Activated B cell treated with CpG ODN at 0.5 μM for 24 hours (primary cell): ENCODE measurements at places on chromosomes 2 and 18.

GRCh38 chr2:204325468-204325867, 219.8 kb upstream of the PARD3B start:
- DNase-seq, result no peak

- DNase-seq, result no peak
These were observed 22.2 kb upstream of the IL1RN start for GRCh38 chr2:113105047-113105785.

- no peak for DNase-seq
These were observed 17.9 kb downstream of the PPP3R1 start for GRCh38 chr2:68234405-68234804.

DNA sequence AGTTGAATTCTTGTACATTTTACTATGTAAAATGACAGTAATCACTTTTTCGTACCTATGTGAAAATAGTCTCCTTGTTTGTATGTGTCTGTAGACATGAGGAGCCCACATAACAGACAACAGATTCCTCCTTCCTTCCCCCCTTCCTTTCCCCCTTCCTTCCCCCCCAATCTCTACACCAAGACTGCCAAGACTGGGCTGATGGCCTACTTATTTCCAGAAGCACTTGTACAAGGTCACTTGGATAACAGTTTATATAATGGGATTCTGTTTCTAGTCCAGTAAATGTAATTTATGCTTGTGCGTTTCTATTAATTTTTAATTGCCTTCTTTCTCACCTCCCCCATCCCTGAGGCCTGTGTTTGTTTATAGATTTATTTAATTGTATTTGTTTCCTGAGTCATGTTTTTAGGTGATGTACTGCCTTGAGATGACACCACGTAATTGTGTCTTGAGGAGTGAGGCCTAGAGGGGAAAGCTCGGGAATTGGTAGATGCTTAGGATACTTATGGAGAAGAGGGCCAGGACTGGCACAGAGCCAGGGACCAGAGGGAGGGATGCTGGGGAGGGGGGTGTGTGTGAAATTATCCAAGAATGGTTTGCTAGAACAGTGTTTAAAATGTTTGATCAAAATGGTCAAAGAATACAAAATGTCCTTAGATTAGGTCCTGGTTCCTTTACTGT, 12.3 kb downstream of the B3GNT2 start:
- no peak for DNase-seq

GRCh38 chr2:172457536-172457935, 30.1 kb downstream of the ITGA6 start:
- no peak for DNase-seq

DNA sequence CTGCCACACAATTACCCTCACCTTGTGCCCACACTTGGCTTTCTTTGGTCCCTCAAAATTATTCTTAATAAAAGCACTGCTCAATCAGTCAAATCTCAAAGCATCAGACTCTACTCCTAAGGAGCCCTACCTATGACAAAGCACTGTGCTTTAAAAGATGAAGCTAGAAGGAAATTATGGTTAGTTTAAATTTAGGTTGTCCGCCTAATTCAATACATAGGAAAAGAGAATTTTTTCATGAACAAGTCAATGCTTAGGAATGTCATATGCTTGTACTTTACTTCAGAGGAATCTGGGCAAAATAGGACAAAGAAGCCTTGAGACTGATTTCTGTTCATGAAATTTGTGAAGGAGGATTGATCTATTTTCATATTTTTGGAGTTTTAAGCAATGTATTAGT, 726.4 kb upstream of the CDH2 start:
- DNase-seq, result no peak

DNA sequence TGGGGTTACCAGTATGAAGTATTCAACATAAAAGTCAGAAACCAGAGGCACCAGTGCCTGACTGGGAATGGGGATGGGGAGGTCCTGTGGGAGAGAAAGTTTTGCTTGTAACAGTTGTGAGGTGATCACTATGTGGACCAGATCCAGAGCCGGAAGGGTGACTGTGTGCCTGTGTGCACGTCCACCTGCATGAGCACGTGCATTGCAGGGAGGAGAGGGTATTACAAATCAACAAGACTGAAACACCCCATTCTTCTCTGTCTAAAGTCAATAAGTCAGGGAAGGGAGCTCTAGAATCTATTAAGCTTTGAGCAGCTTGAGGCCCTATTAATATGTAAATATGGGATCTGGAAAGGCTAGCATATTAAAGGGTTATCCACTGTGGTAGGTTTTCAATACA, 241.0 kb upstream of the ACVR2A start:
- no peak for DNase-seq

- DNase-seq, result no peak
These were observed 201.4 kb downstream of the AFF3 start for GRCh38 chr2:99940963-99941362.

DNA sequence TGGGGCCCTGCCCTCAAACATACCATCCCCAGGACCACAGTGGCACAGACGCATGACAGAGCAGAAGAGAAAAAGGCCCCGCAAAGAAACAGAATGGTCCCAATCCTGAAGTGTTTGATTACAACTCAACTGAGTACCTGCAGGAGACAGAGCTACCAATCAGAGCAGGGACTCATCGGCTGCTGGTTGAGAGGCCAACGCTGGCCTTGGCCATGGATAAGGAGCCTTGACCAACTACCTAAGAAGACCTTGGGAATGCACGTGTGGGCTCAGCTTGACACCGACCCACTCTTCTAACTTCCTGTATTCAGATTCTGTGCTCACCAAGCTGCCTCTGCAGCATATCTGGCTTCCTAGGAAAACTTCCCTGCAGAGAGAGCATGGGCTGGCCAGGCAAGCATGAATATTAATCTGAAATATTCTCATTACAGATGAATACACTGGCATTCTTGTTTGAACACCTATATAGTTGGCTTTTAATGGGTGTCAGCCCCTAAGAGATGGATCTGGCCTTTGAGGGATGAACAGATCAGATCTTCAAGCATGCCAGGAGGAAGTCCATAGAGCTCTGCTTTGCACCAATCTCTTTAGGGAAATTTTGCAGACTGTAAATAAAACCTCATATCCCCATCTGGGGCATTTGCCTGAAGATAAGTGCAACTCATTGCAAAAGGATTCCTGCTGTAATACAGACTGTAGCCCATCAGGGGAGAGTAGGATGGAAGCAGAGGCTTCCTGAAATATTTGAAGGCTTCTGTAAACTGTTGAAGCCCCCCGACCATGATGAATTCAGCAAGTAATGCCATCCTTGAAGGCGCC, 135.4 kb downstream of the BCL2 start:
- DNase-seq, result no peak

DNA sequence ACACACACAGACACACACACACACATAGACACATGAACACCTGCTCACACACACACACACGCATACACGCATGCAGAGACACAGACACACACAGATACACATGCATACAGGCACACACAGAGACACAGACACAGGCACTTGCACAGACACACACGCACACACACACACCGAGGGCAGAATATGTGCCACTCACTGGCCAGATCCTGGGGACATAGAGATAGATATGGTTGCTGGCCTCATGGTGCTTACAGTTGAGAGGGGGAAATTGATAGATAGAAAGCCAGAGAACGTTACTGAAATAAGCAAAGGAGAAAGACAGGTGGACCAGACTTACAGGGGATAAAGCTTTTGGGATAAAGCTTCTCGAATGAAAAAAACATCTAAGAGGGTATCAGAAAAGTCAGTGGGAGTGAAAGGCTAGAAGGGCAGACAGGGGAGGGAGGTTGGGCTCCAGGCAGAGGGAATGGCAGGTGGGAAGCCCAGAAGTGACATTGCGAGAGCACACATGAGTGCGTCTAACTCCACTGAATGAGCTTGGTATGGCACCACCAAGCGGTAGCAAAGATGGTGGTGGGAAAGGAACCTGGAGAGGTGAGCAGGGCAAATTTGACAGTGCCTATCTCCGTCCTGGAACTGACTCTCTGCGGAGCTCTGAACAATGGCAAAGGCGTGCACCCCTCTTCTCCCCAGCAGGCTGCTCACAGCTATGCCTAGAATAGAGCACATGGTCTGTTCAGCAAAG, 390.1 kb upstream of the TRIB2 start:
- no peak for DNase-seq

GRCh38 chr2:240916571-240917008, 10.5 kb downstream of the CROCC2 start:
- DNase-seq, result no peak

DNA sequence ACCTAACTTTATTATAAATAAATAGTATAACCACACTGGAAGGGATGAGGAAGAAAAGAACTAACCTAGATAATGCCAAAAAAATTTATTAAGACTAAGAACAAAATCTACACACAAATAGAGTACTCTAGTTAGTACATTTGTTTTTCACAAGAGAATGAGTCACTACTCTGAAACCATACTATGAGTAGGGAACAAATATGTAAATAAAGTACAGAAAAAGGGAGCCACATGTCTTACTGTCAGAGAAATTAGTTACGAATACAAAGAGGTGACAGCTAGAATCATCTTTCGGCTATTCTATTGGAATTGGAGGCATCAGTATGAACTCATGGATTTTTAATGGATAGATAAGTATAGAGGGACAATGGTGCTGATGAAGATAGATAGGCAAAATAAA, 150.5 kb downstream of the COPS8 start:
- no peak for DNase-seq
